Heart right ventricle (tissue), 16 donors: ENCODE measurements at places on chromosomes 7 and 10. TPM values are rescaled to one million over a fixed set of nuclear protein-coding genes. Genes with fewer than 3 reads are reported as not detected.

DNA sequence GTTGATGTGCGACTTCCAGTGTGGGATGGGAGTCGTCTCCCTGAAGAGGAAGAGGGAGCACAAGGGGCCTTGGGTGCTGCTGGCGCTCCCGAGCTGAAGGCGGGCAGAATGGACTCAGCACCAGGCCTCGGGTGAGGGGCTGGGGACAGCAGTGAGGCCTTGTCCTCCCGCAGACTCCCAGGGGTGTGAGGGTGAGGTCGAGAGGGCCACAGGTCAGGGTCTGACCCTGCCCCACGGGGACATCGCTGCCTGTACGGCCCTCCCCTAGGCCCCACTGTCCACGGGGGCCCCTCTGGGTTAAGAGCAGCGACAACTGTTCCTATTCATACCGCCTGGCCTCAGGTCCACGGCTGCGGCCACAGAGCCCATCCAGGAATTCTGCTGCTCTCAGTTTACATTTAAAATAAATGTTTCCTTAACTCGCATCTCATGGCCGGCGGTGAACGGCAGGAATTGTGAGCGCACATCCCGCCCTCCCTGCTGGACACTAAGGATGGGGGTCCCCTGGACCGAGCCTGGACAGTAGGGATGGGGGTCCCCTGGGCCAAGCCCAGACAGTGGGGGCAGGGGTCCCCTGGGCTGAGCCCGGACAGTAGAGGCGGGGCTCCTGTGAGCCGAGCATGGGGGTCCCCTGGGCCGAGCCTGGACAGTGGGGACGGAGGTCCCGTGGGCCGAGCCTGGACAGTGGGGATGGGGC is 61.7 kb downstream of the PDGFA start:
- H3K4me1 ChIP-seq = peaks cover 22% of the 10 kb centered on the region
- H3K27ac ChIP-seq = no peak overlapping the region
- H3K36me3 ChIP-seq = no peaks in the 10 kb centered on the region
- H3K27me3 ChIP-seq = peaks cover 20% of the 10 kb centered on the region

- no peaks in the 10 kb centered on the region for H3K4me1 ChIP-seq
- H3K36me3 ChIP-seq = no peaks in the 10 kb centered on the region
- DNase-seq = no peak
- H3K27ac ChIP-seq = no peak overlapping the region
- H3K27me3 ChIP-seq = no peaks in the 10 kb centered on the region
Measured at GRCh38 chr10:80275135-80275498, 14.3 kb downstream of the MAT1A start.

- no peaks in the 10 kb centered on the region for H3K27me3 ChIP-seq
- H3K4me3 ChIP-seq = no peak overlapping the region
- H3K4me1 ChIP-seq = peaks cover 15% of the 10 kb centered on the region
- H3K36me3 ChIP-seq = no peaks in the 10 kb centered on the region
Measured at GRCh38 chr7:72030994-72031667, 381.0 kb downstream of the CALN1 start.

DNA sequence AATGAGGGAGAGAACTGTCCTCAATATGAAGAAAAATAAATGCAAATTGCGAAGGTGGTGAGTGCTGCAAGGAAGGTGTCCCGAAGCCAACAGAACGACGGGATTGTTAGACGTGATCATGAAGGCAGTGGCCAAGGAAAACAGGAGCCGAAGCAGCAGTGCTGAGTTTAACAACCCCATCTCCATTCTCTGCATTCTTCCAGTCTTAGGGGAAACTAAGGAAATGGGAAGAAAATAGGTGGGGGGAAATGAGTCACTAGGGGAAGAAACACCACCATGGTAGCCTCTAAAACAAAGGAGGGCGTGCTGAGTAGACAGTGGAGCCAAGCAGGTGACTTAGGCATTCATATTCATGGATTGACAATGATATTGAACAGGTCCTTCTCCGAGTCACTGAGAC is 192.2 kb upstream of the AKR1E2 start:
- H3K4me3 ChIP-seq = no peak overlapping the region
- H3K36me3 ChIP-seq = no peaks in the 10 kb centered on the region
- H3K27me3 ChIP-seq = no peaks in the 10 kb centered on the region
- H3K27ac ChIP-seq = no peak overlapping the region

Gene LIPF
- 0.65 TPM for polyA plus RNA-seq

DNA sequence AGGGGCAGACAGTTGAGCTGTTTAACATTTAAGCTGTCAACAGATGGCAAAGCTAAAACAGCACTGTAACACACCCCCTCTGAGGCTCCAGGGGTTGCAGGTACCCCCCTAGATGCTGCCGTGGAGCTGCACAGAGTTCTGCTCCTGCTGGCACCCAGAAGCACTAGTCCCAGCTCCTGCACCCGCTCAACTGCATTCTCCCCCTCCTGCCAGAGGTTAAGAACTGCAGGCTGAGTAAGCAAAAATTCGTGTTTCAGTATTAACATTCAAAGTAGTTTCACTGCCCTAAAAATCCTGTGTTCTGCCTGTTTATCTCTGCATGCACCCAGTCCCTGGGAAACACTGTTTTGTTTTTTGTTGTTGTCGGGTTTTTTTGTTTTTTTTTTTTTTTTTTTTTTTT is 790.8 kb upstream of the KCND2 start:
- no peak overlapping the region for H3K27ac ChIP-seq
- no peaks in the 10 kb centered on the region for H3K36me3 ChIP-seq
- H3K4me1 ChIP-seq = no peaks in the 10 kb centered on the region
- no peak for DNase-seq
